Chondrocyte (in vitro differentiated cells): ENCODE measurements at places on chromosomes 7 and 10.

GRCh38 chr7:130639388-130639787, 29.2 kb downstream of the COPG2 start:
- no peak for DNase-seq

- no peak for DNase-seq
These were observed 1.5 kb upstream of the JAZF1 start for GRCh38 chr7:28182071-28182471.

DNA sequence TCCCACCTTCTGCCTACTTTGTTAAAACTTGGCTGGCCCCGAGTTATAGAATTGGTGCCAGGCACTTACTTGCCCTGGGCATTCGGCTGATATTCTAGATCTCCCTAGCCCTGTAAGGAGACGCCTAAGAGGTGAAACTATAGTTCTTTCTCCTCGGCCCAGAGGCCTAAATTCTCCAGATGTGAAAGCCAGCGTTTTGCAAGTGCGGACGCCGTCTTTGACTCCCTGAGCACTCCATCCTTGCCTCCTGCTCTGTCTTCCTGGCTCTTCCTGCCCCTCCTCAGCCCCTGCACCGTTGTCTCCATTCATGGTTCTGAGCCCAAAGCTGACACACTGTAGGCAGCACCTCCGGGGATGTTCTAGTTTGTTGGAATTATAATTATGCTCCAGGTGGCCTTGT, 11.2 kb downstream of the SMKR1 start:
- DNase-seq = no peak

DNA sequence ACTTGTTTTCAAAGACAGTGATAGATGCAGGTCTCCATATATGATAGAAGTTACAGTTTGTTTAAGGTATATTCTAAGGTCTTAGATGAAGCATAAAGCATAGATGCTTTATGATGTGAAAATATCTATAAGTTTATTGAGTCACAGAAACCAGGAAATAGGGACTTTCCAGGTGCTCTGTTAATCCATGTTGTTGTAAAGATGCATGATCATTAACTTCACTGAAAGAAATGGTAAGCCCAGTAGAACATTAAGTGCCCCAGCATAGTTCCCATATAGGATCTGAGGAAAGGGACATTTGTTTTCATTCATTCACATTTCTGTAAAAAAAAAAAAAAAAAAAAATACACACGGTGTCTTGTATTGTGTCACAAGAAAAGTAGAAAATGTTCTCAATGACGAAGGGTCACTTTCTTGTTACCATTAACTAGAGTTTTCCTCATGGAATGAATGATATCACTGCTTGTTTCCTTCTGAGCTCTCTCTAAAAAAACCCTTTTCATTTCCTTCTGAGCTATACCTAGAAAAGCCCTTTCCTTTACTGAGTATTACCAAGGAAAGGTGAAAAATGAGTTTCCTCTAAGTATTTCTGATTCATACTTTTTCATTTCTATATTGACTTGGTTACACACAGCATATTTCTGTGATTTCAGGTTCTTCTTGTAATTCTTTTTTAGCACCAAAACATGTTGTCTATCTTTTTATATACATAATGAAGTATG, 105.2 kb downstream of the MACC1 start:
- DNase-seq = no peak

- peak; percentile 12 for DNase-seq
These were observed 15.7 kb upstream of the ZMIZ1 start for GRCh38 chr10:79053081-79053434.

GRCh38 chr10:2981361-2981801, 86.0 kb upstream of the PFKP start:
- no peak for DNase-seq

DNA sequence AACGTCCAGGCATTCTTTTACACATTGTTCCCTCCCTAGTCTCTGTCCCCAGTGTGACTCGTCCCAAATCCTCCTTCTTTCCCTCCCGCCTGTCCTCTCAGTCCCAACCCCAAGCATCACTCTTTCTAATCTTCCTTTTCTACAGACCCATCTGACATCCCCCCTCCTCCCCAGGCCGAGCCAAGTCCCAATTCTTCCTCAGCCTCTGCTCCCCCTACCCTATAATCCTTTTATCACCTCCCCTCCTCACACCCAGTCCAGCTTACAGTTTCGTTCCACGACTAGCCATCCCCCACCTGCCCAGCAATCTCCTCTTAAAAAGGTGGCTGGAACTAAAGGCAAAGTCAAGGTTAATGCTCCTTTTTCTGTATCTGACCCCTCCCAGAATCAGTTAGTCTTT, 95.1 kb downstream of the MACC1 start:
- no peak for DNase-seq

GRCh38 chr7:28920424-28920823, 37.7 kb downstream of the TRIL start:
- no peak for DNase-seq

- DNase-seq = no peak
These were observed 114.2 kb downstream of the PPP1R3A start for GRCh38 chr7:113804475-113805095.

DNA sequence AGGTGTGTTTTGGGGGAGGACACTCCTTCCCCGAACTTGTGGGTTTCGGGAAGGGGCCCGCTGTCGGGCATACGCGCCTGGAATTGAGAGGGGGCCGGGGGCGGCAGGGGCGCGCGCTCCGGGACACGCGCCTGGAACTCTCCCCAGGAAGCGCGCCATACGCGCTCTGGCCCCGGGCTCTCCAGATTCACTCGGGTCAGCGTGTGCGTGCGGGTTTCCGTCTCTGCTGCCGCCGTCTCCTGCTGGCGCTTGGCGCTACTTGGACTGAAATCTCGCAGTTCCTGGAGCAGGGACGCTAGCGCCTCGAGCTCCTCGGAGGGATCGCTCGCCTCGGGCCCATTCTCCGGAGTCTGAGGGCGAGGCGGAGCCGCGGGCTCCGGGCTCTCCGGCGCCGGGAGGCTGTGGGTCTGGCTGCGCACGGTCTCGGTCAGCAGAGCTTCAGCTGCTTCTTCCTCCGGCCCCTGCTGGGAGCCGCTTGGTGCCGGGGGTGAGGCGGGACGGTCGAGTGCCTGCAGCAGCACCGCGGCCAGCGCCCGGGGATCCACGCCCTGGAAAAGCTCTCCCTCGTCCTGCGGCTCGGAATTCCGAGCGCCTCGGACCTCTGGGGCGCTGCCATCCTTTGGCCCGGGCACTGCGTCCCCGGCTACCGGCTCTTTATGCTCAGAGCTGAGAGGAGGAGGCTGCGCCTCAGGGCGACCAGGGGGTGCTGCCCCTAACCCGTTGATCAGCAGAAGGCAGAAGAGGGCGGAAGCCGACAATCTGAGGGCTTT, 1.1 kb downstream of the VGF start:
- peak; percentile 94 for DNase-seq

DNA sequence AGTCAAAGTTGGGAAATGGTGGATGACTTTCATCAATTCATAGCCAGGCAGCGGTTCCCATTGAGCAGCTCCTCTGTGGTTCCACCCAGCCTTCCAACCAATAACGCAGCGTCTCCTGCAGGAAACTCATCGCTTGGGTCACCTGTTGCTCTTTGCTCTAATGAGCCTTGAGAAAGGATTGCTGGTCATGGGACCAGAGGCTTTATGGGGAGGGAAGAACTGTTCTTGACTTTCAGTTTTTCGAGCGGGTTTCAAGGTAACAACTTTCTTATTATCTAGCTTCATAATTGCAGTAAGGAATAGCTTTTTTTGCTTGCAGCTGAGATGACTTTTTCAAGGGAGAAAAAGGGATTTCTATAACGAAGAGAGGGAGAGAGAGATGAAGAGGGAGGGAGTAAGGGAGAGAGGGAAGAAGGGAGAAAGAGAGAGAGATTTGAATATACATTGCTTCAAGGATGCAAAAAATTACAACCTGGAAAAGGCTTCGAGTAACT, 405 bp upstream of the ENTPD1 start:
- DNase-seq = no peak

DNA sequence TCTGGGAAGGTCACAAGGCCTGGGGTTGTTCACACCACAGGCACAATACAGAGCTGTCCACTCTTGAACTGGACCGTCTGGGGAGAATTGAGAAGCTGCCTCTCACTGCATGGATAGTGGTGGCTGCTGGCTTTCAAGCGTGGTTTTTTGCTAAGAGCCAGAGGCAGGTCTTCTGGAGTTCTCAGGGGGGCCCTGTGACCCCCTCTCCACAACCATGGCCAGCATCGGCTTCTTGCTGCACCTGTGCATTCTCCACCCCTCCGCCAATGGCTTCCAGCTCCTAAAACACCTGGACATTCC, 140.3 kb downstream of the ADCY1 start:
- DNase-seq = no peak

- no peak for DNase-seq
These were observed 48.4 kb upstream of the PLXDC2 start for GRCh38 chr10:19767876-19768275.

- DNase-seq = no peak
These were observed 220.0 kb upstream of the ZNF804B start for GRCh38 chr7:88539518-88539917.

DNA sequence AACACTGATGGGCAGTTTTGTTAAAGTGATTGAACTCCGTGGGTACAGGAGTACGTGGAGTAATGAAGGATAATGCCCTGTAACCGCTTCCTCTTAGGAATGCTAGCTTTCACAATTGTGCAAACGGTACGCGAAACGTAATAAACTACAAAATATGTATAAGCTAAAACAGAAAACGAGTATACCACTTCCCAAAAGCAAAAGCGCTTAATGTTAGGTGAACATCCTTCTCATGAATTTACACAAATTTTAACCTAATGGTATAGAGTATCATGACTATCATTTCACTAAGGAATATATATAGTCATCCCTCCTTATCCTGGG, 395 bp upstream of the ZNF25 start:
- no peak for DNase-seq

- DNase-seq = no peak
These were observed 268.4 kb downstream of the GPR37 start for GRCh38 chr7:124497176-124497575.

GRCh38 chr7:155009570-155010157, 6.7 kb upstream of the PAXIP1 start:
- DNase-seq = no peak

DNA sequence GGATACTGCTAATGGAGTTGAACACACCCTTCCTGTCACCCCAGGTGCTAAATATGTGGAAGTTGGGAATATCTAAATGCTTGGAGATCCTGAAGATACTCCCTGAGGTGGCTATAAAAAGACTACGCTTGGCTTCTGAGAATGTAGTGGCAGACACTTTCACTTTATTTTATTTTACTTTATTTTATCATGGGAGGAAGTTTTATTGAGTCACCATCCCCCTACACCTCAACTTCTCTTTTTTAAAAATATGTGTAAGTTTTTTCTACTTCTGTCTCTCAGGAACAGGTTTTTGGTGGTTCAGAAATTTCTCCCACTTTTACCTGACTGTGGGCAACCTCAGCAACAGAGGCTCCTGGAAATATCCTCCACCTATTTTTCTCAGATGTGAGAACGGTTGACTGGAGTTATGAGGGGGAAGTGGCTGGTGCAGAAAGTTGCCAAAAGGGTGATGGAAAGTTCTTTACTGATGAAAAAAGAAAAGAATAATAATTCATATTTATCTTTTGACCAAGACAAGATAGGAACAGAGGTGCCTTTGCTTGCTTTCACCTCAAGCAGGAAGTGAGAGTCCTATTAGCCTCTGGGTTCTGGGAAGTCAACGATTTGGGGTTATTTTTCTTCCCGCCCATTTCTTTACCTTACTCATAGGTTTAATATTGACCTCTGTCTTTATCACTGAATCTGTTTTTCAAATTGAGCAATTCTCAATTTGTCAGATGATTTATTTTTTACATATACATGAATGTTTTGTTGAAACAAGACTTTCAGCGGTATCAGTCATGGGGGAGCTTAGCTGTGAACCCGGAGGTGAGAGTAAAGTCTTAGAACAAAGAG, 103.6 kb downstream of the AHR start:
- no peak for DNase-seq

DNA sequence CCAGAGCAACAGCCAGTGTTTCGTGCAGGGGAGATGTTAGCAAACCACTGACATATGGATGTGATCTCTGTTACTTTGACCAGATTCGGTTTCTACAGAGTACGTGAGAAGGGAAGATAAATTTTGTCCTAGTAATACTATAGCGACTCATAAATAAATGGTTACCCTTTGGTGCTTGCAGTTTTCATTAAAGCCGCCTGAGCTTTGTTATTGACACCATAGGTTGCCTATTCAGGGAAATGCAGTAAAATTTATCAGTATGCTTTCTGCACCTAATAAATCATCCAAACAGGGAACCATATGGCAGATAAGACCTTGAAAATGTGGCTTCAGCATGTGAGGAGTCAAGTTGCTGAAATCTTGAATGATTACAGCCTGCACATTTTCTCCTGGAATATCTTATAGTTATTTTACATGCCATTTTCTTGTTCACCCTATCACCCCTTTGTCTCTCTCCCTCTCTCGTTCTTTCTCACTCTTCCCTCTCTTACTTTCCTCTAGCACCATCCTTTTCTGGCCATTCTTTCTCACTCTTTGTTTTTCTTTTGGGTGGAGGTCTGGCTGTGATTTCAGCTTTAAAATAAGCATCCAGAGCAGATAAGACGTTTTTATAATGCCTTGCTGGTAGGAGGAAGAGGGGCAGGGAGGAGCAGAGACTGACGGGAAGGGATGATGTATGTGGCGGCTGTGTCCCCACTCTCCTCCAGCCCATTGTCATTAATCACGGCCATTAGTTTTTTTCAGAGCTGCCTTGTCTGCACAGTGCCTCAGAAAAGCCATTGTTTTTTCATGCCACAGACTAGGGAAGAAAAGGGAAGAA, 182.5 kb downstream of the LRMDA start:
- DNase-seq = no peak

GRCh38 chr7:155660059-155660757, 15.7 kb downstream of the RBM33 start:
- DNase-seq = no peak

DNA sequence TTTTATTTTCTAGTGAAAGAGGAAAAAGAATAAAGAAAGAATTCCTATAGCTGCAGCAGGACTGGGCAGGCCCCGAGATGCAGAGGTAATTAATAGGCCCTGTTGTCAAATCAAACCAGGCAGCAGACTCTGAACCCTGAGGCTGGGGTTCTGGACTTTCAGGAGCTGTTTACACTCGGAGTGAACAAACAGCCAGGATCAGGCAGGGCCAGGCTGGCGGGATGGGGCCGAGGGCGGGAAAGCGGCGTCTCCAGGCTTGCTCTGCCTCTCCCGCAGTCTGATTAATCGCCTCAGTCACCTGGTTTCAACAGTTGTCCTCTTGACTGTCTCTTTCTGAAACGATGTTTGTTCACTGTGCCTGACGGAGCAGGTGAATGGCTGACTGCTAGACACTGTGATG, 675.4 kb upstream of the FOXK1 start:
- no peak for DNase-seq
